Head of caudate nucleus (tissue), 42 donors: ENCODE measurements at places on chromosomes 6 and 20.

- DNase-seq = no peak
Measured at GRCh38 chr6:106870069-106870468, 104.5 kb downstream of the CD24 start.

GRCh38 chr6:53593001-53593488 lies 48.1 kb upstream of the GCLC start:
- DNase-seq = no peak

GRCh38 chr6:100622907-100623692 lies 158.4 kb upstream of the SIM1 start:
- DNase-seq = no peak

DNA sequence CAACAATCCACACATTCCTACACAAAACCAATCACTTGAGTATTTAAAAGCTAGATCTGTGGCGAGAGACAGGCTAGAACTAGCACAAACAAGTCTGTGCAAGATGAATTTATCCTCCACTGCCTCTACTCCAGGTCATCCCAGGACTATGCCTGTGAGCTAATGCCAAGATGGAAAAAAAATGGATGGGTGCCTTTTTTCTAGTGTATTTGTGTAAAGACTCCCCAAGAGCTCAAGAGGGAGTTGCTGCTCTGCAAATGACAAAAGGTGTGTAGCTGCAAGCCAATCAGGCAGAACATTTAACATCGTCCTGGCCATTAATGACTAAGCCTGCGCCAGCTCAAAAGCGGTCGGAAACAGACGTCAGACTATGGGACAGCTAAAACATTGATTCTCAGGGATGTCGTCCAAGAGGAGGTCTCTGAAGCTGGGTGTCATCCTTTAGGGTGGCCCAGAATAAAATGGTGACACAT lies 21.9 kb downstream of the ATXN1 start:
- DNase-seq = no peak

GRCh38 chr6:97714772-97715171 lies 431.8 kb upstream of the MMS22L start:
- DNase-seq = no peak

DNA sequence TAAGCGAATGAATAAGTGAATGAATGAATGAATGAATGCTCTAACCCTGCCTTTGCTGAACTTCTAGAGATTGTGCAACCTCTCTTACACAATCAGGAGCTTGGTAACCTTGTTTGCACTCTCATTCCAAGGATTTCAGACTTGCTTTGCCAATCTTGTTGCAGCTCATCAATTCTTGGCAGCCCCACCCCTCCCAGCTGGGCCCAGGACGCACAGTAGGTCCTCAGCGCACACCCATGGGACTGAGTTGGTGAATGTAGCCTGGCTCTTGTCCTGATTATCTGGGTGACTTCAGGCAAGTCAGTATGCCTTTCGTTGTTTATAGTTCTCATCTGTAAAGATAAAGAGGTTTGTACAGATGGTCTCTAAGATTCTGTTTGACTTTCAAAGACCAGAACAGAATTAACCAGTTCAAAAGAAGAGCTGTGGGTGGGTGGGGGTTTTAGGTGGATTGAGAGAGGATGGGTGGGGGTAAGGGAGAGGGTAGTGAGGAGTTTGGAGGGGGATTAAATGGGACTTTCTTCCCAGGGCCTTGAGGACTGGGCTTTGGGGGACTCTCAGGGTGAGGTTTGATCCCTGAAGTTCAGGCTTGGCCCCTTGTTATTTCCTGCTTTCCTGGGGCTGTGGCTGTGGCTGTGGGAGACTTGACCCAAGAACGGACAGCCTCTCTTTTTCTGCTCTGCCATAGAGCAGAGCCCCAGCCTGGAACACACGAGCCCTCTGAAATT lies 33.2 kb downstream of the VEGFA start:
- no peak for DNase-seq

DNA sequence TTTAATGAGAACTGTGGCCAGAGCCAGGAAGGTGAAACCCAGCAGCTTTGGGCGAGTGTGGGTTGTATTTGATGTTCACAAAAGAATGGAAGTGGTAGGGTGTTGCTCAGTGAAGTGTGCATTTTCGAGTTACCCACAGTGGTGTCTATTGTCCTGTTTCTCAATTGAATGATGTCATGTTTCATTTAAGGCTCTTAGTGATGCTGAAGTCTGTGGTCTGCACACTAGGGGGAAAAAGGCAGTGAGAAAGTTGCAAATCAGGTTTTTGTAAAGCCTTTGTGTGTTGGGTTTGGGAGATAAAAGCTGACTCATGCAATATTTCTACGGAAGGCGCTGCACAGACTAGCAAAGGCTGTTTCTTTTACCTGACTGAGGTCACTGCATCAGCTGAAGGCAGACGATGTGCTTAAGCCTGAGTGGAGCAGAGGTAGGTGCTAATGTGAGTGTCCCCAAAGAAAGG lies 121.1 kb downstream of the PLEKHG1 start:
- no peak for DNase-seq

- no peak for DNase-seq
Measured at GRCh38 chr6:63928613-63929012, 293.0 kb downstream of the PHF3 start.

GRCh38 chr6:54086439-54086838 lies 24.8 kb upstream of the MLIP start:
- no peak for DNase-seq

- DNase-seq = no peak
Measured at GRCh38 chr6:7137335-7138045, 29.7 kb downstream of the RREB1 start.
